ENCODE measurements at places on chromosomes 2 and 18. TPM values are rescaled to one million over a fixed set of nuclear protein-coding genes. Genes with fewer than 3 reads are reported as not detected.

ANO7 gene
- total RNA-seq, result 4.1 TPM

COL4A4 gene
- not detected for total RNA-seq

C2orf72 gene
- total RNA-seq, result 0.22 TPM

DNA sequence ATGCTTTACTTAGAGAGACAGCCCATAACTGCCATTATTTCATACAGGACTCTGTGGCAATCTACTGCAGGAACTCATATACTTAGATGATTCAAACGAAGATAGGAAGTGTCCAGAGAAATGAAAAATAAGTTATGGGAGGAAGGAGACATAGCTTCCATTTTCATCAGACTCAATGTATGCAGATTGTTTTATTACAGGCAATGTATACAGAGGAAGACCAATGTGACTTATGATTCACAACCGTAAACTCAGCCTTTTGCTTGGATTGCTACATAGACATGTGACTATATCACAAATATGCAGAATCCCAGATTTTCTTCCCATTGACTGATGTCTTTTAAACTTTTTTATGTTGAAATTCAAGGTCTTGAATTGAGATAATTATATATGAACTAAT lies 793.4 kb downstream of the SATB2 start:
- no peak for DNase-seq

DNA sequence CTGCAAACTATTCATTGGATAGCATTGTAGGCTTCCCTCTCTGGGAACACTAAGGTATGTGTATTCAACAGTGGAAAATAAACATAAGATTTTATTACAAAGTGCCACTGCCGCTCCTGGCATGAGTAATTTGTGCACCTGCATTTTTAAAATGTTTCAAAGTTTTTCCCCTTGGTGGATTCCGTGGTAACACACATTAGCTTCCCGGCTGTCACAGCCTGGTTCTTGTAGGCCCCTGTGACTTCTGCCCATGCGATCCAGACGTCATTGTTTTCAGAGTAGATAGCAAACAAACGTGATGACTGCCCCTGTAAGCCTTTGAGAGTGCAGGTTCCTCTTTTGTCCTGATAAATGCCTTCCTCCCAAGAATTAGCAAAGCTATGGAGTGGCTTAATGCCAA lies 421.0 kb downstream of the ZNF521 start:
- no peak for DNase-seq

DNA sequence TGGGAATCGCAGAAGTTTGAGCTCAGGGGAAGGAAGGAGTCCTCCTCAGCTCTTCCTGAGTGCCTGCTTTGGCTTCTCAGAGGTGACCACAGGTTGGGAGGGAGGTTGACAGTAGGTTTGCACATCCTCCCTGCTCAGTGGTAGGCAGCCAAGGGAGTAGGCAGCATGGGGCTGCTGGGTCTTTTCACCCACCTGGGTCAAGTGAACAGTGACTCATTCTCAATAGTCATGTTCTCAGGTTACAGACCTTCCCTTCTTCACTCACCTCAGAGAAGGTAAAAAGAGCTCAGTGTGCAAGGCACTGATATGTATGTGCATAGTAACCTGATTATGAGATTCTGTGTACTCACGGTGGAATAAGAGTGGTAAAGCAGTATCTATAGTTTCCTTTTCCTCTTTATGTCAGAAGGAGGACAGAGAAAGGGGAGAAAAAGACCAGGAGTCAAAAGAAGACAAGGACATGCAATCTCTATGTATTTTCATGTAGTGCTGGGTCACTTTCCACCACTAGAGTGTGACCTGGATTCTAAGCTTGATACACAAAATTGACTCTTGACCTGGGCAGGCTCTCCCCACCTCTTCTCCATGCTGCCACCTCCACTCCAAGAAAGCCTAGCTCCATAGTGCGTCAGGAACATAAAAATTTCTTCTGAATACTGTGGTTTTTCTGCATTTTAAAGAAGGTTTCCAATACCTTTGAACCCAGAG lies 36.5 kb upstream of the ASNSD1 start:
- peak; percentile 10 for DNase-seq

DNA sequence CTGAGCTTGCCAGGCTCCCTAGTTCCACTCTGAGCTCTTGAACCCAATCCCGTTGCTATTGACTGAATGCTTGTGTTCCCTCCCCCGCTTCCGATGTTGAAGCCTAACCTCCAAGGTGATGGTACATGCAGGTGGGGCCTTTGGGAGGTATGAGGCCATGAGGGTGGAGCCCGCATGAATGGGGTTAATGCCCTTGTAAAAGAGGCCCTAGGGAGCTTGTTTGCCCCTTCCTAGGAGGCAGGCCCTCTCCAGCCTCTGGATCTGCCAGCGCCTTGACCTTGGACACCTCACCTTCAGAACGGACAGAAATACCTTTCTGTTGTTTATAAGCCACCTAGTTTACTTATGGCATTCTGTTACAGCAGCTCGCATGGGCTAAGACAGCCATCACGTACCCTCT lies 71.6 kb downstream of the TFCP2L1 start:
- DNase-seq, result no peak

FOXD4L1 gene
- 0.20 TPM for total RNA-seq

GRCh38 chr2:188410504-188411235 lies 119.0 kb downstream of the GULP1 start:
- no peak for DNase-seq
